Breast epithelium (tissue), 4 donors: ENCODE measurements at places on chromosomes 6 and 20.

DNA sequence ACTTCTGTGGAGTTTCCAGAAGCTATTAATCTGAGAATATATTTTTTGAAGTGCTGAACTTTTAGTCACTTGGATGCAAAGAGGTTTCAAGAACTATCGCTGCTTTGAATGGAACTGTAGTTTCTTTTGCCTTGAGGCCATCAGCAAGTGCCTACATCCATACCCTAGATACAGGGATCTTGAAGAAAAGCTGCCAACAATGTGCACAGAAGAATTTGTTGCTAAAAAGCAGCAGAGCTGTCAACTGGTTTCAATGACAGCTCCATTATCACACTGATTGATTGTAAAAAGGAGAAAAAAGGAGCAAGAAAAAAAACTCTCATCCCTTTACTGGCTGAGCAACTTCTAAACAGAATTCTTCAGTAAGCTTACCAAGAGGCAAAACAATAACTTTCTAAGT, 251.0 kb upstream of the NRSN1 start:
- DNase-seq = no peak

- DNase-seq = no peak
Observed at GRCh38 chr20:58256842-58257241, 28.4 kb upstream of the ANKRD60 start.

DNA sequence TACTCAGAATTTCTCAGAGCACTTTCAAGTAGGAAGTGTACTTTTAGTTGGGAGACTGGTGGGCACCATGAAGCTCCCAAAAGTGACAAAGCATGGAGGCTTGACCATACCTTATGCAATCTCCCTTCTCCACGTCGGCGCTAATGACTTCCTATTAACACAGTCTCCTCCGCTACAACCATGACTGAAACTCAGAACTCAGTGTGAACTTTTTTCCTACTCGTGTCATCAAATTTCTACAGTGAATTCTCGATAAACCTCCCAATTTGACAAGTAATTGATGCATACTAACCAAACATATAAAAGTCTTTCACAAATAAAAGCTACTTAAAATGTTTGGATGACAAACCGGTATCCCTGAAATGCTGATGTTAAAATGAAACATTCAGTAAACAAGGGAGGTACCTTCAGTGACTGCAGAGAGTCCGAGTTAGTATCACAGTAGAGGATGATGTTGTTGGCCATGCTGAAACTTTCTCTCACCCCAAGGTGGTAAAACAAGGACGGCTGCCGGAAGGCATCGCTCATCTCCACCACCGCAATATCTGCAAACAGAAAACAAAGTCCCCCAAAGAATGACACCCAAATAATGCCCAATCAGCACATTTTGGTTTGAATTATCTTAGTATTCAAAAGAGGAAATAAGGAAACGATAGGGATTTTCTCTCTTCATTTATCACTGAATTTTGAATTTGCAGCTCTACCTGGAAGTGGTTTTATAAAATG, 72.1 kb downstream of the MAP3K5 start:
- DNase-seq = no peak

GRCh38 chr6:108360919-108361311, 66.1 kb downstream of the AFG1L start:
- no peak for DNase-seq

DNA sequence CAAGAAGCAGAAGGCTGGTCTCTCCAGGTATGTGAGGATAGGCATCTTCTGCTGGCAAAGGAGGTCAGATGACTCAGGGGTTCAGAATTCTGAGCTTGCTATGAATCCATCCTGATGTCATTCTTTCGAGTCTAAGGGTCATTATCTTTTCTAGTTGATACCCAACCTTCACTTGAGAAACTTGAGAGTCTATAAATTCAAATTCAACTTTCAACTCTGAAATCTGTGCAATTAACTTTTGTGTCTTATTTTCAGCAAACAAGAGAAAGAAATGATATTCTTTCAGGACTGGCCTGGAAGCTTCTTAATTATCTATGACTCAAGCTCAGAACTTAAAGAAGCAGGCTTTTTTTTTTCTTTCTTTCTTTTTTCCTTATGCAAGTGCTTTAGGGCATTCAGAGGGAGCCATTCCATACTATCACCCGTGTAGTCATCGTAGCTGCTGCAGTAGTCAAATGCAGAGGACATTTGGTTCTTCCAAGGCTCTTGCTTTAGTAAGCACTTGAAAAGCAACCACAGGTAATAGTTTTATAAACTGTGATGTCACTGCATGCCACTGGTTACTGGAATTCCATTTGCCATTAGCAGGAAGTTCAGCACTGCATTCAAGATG, 93.0 kb downstream of the ADTRP start:
- DNase-seq = no peak

- DNase-seq = no peak
Observed at GRCh38 chr6:84522135-84522549, 242.3 kb downstream of the TBX18 start.

DNA sequence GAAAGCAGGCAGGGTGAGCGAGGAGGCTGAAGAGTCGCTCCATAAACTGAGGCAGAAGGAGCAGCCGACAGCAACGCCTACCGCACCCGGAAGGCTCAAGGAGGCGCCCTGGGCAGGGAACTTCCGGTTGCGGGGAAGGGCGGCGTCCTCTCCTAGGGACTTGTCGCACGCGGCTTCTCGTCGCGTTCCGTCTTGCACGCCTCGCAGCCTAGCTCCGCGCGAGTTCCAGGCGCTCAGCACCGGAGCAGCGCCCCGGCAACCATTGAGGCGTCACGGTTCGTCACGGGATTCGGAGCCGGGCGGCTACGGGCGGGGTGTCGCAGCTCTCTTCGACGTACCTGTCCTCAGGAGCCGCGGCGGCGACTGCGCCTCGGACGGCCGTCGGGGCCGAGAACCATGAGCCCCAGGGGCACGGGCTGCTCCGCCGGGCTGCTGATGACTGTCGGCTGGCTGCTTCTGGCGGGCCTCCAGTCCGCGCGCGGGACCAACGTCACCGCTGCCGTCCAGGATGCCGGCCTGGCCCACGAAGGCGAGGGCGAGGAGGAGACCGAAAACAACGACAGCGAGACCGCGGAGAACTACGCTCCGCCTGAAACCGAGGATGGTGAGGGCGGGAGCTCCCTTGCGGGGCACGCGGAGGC, at the start of gene SPACA1:
Gene SPACA1 (plus strand): TSS at position 332 of the 641 bp plus-strand sequence. CDS start 65 bp downstream, at position 397.
- DNase-seq = no peak

DNA sequence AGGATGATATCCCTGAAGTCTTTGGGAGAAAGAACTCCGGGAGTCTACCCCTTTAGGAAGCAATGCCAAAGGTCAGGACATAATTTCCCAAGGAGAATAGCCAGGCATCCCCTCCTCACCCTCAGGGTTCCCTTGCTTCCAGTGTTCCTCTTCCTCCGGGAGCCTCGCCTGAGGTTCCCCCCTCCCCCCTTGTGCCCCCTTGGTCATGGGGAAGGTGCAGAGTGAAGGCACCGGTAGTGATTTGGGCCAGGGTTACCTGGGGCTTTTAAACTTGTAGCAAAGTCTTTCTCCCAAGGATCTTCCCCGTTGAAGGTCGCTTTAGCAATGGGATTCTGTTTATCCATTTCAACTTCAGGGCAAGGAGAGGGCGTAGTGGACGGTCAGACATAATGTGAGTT, 1.2 kb downstream of the ISM1 start:
- DNase-seq = no peak

DNA sequence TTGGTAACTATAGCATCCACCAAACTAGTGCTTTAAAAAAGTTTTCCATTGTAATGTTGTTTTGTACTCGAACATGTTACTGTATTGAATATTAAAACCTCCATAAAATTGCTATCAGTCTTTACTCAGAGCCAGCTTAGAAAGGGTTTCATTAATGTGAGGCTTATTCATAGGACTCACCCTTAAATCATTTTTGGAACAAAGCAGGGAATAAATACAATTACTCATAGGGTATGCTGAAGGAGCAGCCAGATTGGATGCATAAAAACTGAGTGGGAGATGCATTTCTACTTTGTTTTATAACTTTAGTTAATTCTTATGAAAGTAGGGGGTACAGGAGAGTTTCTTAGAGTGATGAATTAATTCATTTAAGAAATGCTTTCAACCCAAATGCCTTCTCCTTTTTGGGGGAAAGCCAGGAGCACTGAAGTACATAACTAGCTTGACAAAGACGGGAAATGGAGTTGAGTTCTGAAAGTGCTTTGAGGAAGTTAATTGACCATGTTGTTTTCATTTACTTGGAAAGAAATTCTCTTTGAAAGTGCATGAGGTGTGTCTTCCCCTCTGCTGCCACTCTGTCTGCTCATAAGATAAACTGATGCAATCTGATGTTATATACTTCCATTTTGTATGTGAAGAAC, 90.3 kb downstream of the RNF144B start:
- DNase-seq = no peak

DNA sequence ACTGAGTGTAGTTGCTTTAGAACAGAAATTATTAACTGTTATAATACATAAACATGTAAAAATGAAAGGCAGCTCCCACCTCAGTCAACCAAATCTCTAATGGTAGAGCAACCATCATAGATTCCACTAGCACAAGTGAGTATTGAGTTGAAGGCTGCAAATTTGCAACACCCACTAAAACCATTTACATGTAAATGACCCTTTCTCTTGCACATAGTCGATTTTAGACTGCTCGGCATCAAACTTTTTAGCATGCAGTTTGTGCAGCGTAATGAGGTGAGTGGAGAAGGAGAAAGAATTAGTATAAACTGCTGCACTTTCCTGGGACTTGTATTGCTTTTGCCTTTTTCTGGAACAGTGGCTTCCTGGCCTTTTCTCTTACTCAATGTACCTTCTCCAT, 62.8 kb downstream of the FBXO5 start:
- DNase-seq = no peak

DNA sequence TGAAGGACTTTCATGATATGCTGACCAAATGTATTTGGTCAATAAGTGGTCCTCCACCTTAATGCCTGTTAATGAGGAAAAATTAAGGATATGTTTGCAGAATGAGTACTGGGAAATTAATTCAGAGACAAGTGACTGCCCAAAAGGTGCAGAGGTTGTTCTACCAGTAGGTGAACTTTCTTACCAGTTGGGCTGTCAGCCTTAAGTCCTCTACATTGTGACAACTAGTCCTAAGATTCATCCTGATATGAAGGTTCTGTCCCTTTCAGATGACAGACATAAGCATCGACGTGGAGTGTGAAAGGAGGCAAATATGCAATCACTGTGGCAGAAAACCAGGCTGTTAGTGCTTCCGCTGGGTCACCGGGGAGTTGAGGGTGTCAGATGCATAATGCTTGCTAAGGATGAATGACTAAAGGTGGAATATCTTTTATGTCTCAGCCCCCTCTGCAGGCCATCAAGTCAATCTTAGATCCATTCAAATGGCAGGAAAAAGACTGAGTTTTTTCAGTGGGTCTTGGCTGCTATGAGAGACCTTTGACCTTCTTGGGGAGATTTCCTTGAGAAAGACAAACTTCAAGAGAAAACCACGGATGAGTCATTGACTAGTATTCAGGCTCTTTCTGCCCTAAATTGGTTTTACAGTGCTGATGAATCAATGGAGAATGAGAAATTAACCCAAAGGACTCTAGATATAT, 226.0 kb downstream of the TPBG start:
- DNase-seq = no peak

GRCh38 chr20:815914-816606, 17.5 kb upstream of the FAM110A start:
- DNase-seq = no peak
